ENCODE measurements at places on chromosomes 1 and 21.

GRCh38 chr21:36904093-36904666, 62.3 kb downstream of the HLCS start:
- no peak for DNase-seq

DNA sequence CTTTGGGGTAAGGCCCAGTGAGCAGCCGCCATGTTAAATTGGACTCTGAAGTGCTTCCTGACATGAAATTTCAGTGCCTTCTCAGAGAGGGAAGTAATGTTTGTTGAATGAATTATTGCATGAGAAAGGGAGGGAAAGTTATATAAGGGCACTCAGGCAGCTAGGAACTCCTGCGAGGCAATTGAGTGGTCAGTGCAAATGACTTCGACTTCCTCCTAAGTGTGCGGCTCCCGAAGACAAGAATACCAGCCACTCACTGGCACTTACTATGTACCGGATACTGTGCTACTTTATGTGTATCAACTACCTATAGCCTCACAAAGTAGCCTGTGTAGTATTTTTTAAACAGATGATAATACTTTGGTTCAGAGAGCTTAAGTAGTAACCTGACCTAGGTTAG, 52.5 kb downstream of the CNN3 start:
- DNase-seq, result no peak

GRCh38 chr21:44434568-44434925, 20.8 kb upstream of the LRRC3 start:
- no peak for DNase-seq

GRCh38 chr1:15525050-15526020, 1.3 kb upstream of the DNAJC16 start:
- no peak for DNase-seq

DNA sequence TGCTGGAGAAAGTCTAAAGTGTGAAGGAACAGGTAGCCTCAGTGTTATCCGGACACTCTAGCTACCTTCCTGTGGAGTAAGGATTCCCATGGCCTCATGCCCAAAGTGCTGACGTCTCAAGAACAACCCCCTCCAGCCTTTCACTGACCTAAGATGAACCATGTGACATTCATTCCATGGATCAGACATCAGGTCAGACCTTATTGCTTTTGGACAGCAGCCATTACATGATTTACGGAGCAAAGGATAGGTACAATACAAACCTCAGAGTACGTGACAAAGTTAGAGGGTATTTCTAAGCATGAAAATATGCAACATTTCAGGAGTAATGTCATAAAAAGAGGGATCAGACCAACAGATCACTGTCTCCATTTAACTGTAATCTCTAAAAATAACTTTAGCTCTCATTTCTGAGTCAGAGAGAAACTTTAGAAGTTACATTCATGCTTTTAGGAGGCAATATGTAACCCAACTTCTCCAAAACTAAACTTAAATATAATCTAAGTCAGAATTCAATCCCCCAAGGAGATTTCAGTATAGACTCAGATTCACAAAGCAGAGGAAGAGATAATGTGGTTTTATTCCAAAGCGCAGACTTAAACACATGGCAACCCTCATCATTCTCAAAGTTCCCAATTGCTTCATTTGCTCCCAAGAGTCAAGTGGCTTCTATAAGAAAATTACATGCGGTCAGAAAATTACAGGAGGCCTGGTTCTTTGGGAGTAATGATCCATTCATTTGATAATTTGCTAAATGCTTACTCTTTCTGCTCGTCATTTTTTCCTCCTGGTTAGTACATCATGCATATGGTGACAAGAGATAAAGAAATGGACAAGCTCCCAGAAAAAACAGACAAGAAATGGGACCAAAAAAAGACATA, 280.4 kb downstream of the SETD4 start:
- no peak for DNase-seq

Data from kidney (tissue), 22 donors.